Stimulated activated CD8-positive, alpha-beta memory T cell treated with anti-CD3 and anti-CD28 coated beads, Interleukin-15, amount 100 ng/mL, for 48 hours (primary cell): ENCODE measurements at places on chromosomes 11 and 22.

- peak; percentile 62 for DNase-seq
Measured at GRCh38 chr22:20550851-20551744, 43.7 kb downstream of the MED15 start.

GRCh38 chr11:76910620-76911414 lies 50.1 kb downstream of the ACER3 start:
- no peak for DNase-seq

- DNase-seq: no peak
Measured at GRCh38 chr11:89015614-89016013, 50.2 kb downstream of the GRM5 start.

DNA sequence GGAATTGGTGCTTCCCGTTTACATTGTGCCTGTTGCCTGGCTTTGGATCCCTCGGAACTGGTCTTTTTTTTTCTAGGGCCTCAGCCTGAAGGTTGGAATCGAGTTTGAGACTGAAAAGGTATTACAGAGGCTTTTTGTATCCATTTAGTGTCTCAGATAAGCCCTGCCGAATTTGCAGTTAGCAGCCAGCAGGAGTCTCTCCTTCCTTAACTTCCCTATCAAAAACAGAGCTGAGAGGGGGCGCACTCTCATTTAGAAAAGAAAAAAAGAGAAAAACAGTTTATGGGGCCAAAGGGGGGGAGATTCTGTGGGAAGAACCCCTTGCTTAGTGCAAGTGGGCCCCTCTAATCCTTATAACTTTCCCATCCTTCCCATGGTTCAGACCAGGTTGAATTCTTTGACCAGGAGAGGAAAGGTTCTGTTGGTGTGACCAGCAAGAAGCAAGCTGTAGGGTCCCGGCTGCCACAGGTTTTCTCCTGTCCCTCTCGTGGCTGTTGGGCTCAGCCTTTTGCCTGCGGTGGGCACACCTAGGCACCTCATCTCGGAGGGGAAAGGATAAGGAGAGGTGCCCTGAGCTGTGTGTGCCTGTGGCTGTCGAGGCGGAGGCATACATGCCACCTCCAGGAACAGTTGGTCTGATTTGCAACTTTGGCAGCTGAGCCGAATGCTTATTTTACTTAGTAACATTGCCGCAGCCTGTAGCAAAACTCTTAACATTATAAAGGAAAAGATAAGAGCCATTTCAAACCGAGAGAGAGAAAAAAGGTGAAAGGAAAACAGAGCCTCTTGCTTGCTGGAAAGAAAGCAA lies 565.0 kb upstream of the CNTN5 start:
- no peak for DNase-seq

DNA sequence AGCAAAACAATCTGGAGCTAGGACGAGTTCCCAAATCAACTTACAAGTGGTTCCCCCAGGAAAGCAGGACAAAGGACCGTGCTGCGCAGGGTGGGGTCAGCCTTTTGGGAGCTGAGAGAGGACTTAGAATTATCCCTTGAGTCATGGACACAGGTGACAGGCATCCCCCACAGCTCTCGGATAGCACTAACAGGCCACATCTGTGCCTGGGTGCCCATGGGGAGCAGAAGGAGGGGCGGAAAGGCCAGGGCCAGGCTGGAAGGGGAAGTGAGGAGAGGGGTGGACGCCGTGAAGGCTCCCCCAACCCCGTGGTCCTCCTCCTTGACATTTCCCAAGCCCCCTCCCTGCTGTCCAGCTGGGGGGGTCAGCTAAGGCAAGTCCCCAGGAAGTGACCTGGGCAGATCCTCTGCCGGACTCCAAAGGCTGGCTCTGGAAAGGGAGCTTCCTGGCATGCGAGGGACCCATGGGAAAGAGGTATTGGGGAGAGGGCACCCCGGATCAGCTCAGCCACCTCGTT lies 31.6 kb upstream of the A4GALT start:
- no peak for DNase-seq

GRCh38 chr11:66554602-66555001 lies 7.9 kb downstream of the ACTN3 start:
- no peak for DNase-seq

DNA sequence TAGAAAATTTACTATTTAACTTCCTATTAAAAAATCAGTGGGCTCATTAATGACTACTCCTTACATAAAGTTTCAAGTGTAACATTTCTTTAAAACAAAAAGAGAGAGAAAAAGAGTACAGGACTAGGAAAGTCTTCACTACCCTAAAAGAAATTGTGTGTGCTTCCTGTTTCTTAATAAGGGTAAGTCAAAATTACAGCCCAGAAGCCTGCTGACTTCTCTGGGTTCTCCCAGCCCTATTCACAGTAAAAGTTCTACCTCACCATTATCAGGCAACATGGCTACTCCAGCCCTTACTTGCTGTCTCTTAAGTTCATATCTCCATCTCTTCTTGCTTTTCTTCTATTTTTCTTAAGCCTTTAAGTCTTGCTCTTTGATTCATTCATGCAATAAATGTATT lies 20.3 kb upstream of the ZC3H12C start:
- no peak for DNase-seq

GRCh38 chr22:30856741-30857502 lies 111.7 kb downstream of the MORC2 start:
- DNase-seq: no peak

GRCh38 chr11:93689240-93689639 lies 27.8 kb downstream of the CEP295 start:
- peak; percentile 40 for DNase-seq

DNA sequence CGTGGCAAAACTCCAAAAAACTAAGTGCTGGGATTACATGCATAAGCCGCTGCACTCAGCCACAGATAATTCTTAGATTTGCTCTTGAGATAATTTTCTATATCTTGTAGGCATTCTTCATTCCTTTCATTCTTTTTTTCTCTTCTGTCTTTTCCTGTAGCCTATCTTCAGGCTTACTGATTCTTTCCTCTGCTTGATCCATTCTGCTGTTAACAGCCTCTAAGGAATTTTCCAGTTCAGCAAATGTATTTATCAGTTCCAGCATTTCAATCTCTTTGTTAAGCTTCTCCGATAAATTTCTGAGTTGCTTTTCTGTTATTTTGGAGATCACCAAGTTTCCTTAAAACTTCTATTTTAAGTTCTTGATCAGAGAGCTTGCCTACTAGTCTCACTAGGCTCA lies 46.7 kb downstream of the SMC1B start:
- no peak for DNase-seq

DNA sequence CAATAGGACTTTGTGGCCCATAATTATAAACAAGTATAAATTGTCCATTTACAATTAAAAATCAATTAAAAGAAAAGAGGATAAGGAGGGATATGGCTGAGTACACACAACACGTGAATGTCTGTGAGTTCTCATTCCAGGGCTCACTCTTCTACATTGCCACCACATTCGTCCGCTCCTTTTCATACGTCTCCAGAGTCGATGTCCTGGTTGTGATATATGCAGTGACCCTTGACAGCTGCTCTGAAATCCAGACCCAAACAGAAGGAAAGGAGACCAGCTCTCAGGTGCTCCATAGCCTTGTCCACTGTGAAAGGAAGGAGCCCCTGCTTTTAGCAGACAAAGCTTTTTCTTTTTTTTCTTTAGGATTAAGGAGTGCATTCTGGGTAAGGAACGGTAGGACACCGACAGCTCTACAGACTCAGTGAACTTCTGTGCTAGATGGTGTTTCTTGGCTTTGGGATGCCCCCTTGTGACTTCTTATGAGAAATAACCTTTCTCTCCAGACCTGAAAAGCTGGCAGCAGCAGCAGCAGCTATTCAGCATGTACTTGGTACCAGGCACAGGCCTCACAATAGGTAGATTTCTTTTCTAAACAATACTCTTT lies 19.7 kb upstream of the DNAJB13 start:
- no peak for DNase-seq

- DNase-seq: no peak
Measured at GRCh38 chr22:38628444-38628843, 27.7 kb downstream of the FAM227A start.

DNA sequence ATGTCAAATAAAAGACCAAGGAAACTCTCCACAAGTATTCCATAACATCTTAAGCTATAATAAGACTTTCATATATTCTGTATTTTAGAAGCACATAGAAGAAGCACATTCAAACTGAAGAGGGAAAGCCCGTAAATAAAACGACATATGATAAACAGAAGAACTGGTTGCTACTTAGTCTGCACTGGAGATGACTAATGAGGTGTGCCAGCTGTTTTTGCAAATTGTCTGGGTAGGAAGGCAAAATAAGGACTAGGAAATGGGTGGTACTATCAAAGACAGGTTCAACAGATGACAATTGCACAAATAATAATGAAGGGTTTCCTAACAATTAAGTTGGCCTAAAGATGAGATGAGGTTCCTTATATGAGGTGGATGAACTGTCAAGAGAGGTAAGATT lies 593.2 kb upstream of the CCDC179 start:
- DNase-seq: no peak

GRCh38 chr11:33940538-33940815 lies 48.6 kb upstream of the LMO2 start:
- no peak for DNase-seq

DNA sequence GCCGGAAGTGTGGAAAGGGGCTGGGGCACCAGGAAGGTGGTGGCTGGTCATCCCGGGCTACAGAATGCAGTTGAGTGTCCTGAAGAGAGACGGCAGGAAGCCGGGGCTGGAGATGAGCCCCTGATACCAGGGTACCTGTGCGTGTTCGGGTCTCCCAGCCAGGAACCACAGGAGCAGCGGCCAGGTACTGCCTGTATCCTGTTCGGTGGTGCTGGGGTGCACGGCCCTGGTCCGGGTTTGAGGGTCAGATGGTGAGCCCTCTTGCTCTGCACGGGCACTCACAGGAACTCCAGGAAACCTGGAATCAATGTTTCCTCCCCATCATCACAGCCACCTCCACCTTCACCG lies 253.1 kb upstream of the B3GAT1 start:
- DNase-seq: no peak

GRCh38 chr11:16382638-16383380 lies 26.5 kb upstream of the SOX6 start:
- no peak for DNase-seq

- DNase-seq: no peak
Measured at GRCh38 chr11:67673358-67673757, 1.1 kb downstream of the ALDH3B2 start.

DNA sequence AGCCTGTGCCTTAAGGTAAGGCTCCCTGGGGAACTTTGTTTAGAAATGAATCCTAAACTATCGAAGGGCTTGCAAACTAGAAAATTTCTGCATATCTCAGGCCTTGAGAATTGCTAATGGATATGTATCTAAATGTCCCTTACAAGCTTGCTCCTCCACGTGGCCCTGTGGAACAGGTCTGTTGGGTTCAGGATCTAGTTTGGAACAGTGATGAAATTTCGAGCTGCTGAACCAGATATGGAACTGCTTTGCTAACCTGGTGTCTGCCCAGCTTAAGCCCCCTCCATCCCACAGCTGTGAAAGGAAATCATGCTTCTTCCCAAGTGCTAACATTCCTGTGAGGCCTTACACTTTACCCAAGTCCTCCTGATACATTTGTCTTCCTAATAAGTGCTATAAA lies 11.6 kb downstream of the SREBF2 start:
- no peak for DNase-seq

DNA sequence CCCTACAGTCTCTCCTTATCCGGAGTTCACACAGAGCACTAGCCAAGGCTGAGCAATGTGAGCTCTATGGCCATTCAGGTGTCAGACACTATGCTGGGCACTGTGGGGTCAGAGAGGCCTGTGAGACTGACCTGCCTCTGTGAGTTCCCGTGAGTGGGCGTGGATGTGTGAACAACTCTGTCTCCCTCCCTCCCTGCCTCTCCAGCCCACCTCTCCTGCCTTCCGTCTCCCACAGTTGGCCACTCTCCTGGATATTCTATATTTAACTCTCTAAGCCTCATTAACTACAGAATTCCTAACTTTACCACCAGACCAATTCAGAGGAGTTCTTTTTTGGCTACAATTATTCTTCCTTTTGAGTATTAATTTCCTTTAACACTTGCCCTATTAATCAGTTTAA lies 191.6 kb upstream of the NCAM1 start:
- no peak for DNase-seq

- no peak for DNase-seq
Measured at GRCh38 chr11:69463995-69464960, 17.2 kb upstream of the LINC01488 start.

GRCh38 chr11:35949242-35949641 lies 5.4 kb downstream of the LDLRAD3 start:
- DNase-seq: no peak

GRCh38 chr11:111303461-111303860 lies 5.1 kb downstream of the POU2AF3 start:
- DNase-seq: no peak

DNA sequence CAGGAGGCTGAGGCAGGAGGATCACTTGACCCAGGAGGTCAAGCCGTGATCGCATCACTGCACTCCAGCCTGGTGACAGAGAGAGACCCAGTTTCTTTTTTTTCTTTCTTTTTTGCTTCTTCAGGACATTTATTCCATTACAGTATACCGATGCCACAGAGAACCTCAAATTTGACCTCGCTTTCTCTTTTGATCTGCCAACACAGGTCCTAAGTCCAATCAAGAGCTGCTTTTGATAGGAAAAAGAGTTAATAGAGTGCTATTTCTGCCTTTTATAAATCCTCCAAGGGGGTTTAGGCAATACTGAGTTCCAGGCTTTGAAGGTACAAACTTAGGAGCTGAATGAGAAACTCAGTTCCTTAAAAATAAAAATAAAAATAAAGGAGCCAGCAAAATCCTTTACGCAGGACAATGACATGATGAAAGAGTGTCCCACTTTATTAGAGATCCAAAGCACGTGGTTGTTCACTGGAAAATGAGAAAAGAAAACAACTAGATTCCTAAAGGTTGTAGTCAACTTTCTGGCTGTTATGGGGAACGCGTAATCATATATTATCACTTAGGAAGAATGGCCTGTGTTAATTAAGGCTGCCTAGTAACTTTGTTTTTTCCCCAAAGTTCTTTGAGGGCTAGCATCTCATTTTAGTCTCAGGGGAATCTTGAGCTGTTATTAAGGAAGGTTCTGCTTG lies 27.2 kb downstream of the FADD start:
- DNase-seq: no peak
